ENCODE measurements at places on chromosomes 3 and 15.

DNA sequence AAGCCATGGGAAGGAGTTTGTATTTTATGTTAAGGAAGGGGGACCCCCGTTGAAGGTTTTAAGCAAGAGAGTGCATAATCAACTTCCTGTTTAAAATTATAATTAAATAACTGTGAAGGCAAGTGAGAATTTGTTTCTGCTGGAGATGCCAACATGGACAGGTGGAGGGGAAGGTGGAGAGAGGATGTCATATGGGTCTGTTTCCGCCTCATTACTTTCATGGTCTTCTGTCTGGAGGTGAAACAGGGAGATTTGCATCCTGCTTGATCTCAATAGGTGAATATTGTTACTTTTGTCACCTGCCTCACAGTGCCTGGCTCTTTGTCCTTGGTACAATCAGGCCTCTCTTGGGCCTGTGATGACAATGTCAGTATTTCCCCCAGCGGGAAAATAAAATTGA lies 300.6 kb upstream of the LMCD1 start:
- no peak for DNase-seq

GRCh38 chr15:38454696-38455090 lies 766 bp downstream of the FAM98B start:
- no peak for DNase-seq

DNA sequence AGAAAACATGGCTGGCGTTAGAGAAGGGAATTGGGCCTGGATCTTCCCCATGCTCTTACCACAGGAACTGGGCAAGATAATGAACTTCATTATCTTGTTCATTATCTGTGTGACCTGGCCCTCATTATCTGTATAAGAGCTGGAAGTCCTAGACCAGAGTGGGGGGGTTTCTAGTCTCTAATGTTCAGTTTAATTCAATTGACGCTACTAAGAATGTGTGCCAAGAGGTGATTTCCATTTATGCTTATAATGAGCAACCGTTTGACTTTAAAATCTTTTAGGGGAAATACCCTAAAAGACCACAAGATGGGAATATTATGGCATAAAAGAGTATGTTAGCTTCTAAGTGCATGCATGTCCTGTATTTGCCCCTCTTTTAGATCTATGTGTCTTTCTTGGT lies 59.1 kb upstream of the CSTA start:
- DNase-seq, result no peak

GRCh38 chr3:105349684-105350387 lies 16.9 kb upstream of the ALCAM start:
- no peak for DNase-seq

GRCh38 chr3:33521736-33522135 lies 81.5 kb upstream of the UBP1 start:
- no peak for DNase-seq

- DNase-seq, result no peak
Measured at GRCh38 chr3:5456199-5456598, 268.7 kb downstream of the EDEM1 start.

DNA sequence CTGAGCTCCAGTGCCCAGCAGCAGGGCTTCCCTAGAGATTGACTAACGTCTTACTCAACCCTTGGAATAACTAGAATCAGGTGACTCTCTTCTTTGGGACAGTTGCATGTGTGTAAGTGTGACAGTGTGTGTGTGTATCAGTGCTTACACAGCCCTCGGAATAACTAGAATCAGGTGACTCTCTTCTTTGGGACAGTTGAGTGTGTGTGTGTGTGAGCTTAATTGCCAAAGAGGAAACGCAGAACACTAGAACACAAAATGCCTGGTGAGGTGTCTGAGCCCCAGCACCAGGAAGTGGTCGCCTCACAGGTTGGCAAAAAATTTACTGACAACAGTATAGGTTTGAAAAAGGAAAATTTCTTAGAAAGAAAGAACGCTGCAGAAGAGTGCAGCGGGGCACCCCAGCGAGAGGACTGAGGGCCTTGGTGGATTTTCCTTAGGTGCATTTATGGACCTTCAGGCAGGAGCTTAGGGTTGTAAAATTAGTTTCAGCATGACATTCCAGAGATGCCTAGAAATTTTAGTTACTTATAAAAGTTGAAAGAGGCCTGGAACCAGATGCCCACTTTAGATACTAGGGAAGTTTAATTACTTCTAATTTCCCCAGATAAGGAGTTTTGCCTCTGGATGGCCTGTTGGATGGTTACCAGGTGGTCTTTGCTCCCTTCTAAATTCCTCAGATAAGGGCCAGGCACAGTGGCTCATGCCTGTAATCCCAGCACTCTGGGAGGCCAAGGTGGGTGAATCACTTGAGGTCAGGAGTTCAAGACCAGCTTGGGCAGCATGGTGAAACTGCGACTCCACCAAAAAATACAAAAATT lies 3.7 kb upstream of the WDR82 start:
- DNase-seq, result peak; percentile 16

- DNase-seq, result no peak
Measured at GRCh38 chr3:30707825-30708224, 101.4 kb downstream of the TGFBR2 start.

GRCh38 chr3:69838696-69839515 lies 99.6 kb downstream of the MITF start:
- no peak for DNase-seq

DNA sequence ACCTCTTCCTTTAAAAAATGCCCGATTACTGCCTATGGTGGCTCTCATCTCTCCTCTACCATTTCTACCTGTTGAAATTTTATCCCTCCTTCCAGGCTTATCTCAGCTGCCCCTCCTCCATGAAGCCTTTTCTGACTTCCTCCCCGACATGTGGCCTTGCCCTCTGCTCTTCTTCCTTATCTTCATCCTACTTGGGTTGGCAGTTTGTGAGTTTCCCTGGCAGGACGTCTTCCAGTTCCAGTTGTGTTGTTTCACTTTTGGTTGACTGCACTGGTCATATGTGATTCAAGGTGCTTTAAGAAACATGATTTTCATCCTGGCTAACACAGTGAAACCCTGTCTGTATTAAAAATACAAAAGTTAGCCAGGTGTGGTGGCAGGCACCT lies 4.4 kb downstream of the DLL4 start:
- DNase-seq, result no peak

DNA sequence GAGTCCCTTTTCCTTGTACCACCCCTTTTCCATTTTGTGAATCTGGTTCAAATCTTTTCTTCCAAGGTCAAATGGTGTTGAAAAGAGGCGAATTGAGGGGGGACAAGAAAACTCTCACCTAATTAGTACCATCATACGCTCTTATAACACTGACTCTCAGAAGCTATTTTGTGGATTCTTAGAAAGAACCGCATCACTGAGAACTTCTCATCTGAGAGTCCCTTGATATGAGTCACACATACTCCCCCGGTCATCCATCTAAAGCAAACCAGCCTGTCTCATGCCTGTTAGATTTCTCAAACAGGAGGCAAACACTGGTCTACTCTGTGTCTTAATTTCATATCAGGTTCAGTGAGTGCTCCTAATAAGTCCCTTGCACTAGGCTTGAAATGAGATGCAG lies 76.5 kb upstream of the SPRED1 start:
- DNase-seq, result no peak

DNA sequence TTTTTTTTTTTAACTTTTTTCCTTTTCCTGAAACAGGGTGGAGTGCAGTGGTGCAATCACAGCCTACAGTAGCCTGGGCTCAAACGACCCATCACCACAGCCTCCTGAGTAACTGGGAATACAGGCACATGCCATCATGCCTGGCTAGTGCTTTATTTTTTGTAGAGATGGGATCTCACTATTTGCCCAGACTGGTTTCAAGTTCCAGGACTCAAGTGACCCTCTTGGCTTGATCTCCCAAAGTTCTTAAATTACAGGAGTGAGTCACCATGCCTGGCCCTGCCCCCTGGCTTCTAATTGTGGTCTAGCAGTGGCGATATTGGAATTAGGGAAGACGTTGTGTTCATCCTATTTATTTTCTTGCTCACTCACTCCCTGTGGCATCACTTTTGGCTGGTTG lies 1138.4 kb downstream of the SI start:
- DNase-seq, result no peak

- DNase-seq, result no peak
Measured at GRCh38 chr15:38193496-38193895, 59.1 kb upstream of the SPRED1 start.

DNA sequence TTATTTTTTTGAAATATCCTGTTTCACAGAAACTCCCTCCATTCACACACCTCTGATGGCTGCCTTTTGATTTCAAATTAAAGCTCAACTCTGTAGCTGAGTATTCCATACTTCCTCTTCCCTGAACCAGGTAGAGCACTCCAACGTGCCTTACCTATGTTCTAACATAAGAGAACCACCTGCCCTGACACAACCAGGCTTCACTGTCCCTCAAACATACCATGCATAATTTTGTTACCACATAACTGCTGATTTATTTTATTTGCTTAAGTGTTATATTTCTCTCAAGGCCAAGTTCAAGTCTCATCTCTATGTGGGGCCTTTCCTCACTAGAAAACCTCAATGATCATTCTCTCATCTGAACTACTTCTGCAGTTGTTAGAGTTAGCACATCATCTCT lies 209.7 kb downstream of the P3H2 start:
- no peak for DNase-seq

DNA sequence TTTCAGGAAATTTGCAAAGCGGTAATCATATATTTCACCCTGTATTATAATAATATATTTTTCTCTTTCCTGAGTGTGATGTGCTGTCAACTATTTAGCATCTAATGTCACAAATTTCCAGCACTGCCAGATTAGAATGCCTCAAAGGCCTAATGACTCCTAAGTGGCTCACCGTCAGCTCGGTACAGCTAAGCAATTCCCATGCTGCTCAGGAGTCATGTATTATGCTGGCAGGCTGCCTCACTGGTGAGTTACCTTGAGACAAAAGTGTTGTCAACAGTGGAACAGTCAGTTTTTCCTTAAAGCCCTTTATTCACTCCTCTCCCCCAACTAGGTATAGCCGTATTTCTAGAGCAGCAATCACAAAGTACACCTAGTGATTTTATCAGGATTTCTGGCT lies 83.6 kb downstream of the NSUN3 start:
- DNase-seq, result no peak

All from stimulated activated naive CD4-positive, alpha-beta T cell (primary cell).